ENCODE measurements at places on chromosomes 16 and 17. TPM values are rescaled to one million over a fixed set of nuclear protein-coding genes. Genes with fewer than 3 reads are reported as not detected.

DNA sequence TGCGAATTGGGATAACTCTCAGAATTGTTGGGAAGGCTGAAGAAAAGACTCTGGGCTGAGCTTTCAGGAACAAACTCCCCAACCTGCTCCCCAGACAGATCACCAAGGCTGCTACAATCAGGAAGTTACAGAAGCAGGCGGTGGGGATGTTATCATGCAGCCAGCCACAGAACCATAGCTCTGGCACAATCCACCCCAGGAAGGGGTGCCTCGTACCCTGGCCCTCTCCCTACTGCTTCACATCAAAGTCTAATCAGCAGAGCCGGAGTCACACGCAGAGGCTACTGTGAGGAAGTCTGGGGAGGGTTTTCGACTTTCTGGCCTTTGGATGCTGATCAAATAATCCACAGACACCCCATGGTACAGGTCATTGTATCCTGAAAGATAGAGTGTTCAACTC is 86.8 kb downstream of the NTN1 start:
- no peak for DNase-seq

DNA sequence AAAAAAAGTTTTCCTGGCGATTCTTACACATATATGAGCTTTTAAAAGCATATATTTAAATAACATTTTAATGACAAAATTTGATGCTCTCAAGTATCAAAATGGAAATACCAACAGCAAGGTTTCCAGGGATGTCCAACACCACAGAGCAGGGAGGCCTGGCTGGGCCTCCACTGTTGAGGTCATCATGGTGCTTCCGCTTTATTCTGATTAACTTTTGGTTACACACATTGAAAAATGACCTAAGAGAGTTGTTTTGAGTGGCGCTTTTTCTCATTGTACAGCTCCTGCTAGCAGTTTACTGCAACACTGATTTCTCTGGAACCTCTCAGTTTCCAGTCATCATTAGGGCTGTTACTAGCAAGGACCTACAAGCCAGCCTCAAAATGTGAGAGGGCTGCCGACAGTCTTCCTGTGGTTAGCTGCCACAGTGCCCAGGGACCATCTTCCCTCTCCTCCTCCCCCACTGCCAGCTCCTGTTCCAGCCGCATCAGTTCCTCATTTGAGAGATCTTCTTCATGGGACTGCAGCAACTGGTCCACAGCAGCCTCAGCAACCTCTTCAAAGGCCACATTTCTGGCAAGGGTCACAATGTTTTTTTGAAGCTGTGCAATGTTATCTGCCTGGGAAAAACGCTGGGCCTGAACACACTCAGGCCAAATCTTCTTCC is 21.3 kb downstream of the DEF8 start:
- DNase-seq = no peak

DNA sequence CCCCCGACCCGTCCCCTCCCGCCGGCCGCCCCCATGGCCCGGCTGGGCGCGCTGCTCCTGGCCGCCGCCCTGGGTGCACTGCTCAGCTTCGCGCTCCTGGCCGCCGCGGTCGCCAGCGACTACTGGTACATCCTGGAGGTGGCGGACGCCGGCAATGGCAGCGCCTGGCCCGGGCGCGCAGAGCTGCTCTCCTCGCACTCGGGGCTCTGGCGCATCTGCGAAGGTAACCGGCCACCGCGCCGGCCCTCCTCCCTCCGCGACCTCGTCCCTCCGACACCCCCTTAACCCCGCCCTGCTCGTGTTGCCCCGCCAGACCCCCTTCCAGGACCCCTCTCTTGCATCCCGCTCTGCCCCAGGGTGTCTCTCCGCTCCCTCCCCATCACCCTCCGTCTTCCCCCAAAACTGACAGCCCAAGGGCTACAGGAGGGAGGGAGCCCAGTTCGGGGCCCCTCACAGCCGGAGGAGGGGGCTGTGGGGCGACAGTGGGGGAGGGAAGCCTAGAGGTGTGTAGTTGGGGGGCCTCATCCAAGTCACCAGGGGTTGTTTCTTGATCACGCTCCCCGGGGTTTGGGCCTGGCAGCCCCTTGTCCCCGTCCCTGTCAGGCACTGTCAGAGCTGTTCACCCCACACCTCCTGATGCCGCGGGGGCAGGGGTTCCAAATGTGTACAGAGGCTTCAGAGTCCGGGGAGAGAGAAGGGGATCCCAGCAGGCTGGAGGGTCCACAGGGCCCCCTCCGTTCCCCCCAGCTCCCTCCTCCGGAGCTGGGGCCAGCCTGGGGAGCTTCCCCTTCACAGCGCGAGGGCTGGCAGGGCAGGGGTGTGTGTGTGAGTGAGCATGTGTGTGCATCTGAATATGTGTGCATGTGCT is 794 bp downstream of the TMEM235 start:
- DNase-seq = peak; percentile 85

Gene TERB1
- 0.08 TPM for polyA plus RNA-seq

- peak; percentile 86 for DNase-seq
Measured at GRCh38 chr17:43907425-43907981, at the start of gene MPP2. MPP2 (minus strand) TSS chr17:43907536; CDS start chr17:43904460, 3,076 bp downstream.

DNA sequence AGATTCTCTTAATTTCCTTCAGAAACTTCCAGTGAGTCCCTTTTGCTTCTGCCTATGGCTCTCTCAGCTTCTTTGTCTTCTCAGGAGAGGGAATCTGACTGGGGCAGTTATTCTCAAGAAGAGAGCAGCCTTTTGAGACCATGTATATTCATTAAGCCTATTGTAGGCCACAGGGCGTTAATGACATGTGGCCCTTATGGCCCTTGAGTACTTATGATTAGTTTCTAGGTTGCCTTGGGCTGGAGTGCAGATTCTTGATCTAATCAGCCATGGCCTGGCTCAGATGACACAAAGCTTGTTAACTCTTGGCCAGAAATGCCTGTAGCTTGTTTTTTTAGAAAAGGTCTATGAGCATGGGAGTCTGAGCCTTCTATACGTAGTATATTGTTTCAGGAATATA is 17.4 kb downstream of the MFSD11 start:
- peak; percentile 34 for DNase-seq

GRCh38 chr16:85984947-85985451 is 86.0 kb downstream of the IRF8 start:
- DNase-seq = no peak

DNA sequence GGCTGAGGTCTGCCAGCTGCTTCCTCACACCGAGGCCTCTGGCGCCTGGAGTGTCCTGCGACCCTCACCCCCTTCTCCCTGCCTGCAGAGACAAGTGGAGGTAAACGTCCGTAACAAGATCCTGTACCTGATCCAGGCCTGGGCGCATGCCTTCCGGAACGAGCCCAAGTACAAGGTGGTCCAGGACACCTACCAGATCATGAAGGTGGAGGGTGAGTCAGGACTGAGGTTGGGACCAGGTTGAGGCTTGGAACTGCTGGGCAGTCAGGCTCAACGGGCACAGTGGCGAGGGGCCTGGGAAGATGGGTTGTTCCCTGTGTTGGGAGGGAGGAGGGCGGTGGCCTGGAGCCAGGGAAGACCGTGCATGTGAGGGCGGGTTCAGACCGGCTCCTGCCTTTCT is 4.8 kb downstream of the HGS start:
- DNase-seq = no peak
